ENCODE measurements at places on chromosomes 6 and 20.

DNA sequence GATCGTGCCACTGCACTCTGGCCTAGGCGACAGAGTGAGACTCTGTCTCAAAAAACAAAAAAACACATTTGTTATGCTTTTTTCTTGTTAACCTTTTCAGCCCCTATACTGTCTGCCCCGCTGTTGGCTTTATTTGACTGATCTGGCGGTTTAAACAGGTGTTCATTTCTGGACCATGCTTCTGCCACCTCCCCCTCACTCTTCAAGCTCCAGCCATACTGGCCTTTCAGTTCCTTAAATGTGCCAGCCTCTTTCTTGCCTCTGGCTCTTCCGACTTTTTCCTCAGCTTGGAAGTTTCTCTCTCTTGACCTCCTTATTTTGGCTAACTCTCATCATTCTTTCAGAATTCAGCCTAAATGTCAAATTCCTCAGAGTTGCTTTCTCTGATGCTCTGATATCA, 35.2 kb upstream of the TXLNB start:
- DNase-seq: no peak

DNA sequence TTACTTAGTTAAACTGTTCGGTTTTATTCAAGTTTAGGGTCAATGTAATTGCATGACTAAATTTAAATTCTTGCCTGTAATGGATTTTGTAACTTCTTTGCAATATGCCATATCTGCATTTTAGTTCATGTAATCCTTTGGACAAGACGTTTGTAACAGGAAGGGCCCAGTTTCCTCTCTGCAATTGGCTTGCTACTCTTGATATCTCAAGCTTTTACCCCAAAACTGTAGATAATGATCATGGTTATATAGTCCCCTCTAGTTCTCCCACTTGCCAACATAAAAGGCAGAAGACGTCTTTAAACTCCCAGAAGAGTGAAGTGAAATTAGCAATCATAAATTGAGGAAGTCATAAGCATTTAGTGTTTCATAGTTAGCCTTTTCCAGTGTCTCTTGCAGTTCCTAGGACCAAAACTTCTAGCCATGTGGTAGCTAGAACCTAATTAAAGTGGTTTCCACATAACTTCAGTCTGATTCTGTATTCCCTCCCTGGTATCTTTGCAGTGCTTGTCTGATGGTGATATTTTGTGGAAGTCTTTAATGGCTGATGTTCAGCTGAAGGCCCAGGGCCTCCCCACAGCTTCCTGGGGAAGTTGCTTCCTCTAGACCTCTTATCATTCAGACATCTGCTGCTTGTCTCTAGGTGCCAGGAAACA, 117.8 kb upstream of the SUPT3H start:
- DNase-seq: no peak

DNA sequence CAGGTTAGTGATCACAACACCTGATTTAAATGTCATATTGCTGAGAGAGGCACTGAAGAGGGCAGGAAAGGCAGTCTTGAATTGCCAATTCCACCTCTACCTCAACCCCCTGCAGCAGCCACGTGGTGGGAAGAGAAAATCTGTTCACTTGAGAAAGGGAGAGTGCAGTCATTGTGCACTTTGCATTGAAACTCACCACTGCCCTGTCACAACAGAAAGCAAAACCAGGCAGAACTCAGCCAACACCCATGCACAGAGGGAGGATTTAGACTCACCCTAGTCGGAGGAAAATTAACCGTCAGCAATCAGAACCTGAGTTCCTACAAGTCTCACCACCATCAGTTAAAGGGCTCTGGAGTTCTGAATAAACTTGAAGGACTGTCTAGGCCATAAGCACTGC, 1040.2 kb downstream of the HACE1 start:
- no peak for DNase-seq

DNA sequence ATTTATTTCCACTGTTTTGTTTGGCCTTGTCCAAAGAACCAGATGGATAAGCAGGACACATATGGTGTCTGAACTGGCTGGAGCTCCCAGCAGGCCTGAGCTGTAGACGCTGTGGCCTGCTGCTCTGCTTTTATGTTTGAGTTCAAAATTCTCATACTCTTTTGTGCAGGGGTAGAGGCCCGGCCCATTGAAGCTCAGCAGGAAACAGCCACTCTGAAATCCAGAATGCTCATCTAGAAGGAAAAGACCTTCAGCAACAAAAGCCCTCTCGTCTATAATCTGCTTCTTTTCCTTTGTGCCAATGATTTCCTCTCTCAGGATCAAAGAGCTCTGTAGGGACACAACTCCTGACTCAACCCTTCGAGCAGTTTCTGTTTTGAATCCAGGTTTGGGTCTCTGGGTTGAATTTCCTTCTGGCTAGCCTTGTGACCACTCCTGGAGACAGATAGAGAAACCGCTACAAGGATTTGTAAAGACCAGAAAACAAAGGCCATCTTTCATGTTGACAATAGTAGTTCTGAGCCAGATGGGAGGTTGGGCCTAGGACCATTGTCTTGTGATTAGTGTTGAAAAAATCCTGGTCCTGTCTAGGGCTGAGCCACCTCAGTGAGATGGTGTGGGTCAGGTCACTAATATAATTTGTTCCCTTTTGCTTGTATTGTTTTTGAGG, 446.7 kb downstream of the BCKDHB start:
- DNase-seq: no peak

- no peak for DNase-seq
Observed at GRCh38 chr6:107740496-107741190, 83.5 kb downstream of the SCML4 start.

DNA sequence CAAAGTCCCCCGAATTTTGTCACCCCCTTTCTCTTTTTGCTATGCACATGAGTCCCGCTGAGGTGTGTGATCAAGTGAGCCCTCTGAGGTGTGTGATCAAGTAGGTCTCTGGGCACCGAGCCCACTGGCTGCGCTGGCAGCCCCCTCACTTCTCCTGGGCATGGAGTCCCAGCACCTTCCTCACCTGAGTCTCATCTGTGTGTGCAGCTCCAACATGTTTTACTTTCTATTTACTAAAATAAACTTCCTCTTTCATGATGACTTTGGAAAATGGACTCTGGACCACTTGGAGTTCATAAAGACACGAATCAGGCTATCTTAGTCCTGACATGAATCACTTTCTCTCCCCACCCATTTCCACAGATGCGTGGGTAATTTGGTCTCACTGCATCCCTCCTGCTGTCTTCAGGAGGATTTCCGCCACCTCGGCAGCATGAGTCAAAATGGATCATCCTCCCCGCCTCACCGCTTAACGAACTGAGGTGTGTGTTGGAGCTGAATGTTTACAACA, 39.8 kb downstream of the PRDM1 start:
- no peak for DNase-seq

DNA sequence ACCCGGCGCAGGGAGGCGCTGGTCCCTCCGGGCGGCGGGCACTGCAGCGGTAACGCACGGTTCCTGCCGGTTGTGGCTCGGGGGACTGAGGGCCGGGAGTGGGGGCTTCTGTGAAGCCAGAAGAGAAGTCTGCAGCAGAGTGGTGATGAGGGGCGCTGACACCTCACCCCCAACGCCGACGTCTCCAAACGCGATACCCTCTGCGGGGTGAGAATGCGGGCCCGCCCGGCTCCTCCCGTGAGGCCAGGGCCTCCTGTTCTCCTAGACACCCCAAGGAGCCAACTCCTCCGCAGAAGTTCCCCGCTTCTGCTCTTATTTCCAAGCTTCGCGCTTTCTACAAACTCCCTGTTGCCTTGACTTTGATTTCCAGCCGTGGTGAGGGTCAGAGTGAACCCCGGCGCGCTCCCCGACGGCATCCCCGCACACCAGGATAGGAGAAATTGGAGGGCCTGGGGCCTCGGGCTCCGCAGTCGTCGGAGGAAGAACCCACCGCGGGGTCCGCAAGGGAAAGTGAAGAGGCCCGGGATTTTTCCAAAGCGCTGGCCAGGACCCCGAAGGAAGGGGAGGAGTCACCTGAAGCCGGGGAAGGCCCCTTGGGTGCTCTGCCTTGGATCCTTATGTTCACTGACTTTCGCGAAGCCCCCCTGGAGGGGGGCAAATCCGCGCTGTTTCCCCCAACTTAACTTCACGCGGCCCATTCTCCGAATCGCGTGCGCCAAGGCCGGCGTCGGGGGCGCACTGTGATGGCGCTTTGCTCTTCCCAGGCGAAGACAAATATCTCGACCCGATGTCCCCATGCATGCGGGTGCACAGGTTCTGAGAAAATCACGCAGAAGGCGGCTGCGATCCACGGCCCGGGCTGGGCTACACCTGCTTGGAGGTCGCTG, 3.1 kb upstream of the INSM1 start:
- DNase-seq: no peak

All from occipital lobe (tissue), 3 donors.